ENCODE measurements at places on chromosomes 12 and 14. TPM values are rescaled to one million over a fixed set of nuclear protein-coding genes. Genes with fewer than 3 reads are reported as not detected.

DNA sequence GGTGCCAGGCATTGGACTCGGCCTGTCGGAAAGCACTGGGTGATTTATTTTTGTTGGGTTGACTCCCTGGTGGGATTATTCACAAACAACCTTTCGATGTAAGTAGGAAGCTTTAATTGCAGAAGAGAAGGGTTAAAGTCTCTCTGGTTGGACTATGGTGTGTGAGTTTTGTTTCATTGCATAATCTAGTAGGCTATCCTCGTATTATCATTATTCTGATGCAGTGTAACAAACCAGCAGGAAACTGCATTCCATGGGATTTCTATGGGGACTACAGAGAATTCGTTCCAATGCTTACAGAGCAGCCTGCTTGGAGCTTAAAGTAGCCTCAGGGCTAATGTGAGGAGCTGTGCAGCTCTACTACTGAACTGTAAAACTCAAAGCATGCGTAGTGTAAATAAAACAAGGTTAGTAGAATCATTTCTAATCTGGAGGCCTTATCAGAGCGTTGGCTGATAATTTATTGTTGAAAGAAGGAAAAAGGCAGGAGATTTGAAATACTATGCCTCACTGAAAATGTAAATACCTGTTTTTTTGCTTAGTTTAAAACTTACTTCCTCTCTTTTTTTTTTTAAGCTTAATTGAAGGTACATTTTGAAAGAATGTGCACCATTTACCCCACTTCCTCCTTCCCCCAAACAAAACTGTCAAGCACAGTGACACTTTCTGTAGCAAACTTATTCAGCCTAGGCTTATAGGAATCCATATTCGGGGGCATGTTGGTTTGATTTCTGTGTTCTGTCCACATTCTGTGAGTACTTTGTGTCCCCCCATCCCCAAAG lies 226.7 kb downstream of the NPAS3 start:
- no peak for DNase-seq
- H3K36me3 ChIP-seq, result no peaks in the 10 kb centered on the region
- no peak overlapping the region for H3K4me3 ChIP-seq
- no peak overlapping the region for H3K27ac ChIP-seq

DNA sequence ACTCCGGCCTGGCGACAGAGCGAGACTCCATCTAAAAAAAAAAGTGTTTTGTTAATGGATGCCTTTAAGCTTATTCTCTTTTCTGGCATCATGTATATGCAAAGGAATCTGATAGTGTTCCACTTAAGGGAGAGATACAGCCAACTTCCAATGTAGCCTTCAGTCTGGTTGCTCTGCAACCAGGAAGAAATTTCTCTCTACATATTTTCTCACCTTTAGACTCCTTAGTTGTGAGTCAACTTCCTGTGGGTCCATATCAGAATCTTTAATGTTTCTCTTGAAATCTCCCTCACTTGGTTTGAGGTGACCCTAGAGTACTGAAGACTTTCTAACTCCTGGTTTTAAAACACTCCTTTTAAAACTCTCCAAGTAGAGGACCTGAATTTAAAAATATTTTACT lies 340.4 kb downstream of the SLC6A15 start:
- H3K4me1 ChIP-seq, result no peaks in the 10 kb centered on the region
- H3K4me3 ChIP-seq, result no peak overlapping the region
- no peak overlapping the region for H3K27ac ChIP-seq
- H3K27me3 ChIP-seq, result no peaks in the 10 kb centered on the region

The C12orf50 gene
- not detected for total RNA-seq

- H3K27me3 ChIP-seq, result no peaks in the 10 kb centered on the region
- no peak overlapping the region for H3K4me3 ChIP-seq
- peaks cover 15% of the 10 kb centered on the region for H3K4me1 ChIP-seq
Observed at GRCh38 chr14:71645656-71646055, 286.6 kb upstream of the RGS6 start.

The POTEG gene
- total RNA-seq, result not detected

GRCh38 chr14:63404906-63405305 lies 86.2 kb upstream of the GPHB5 start:
- H3K4me3 ChIP-seq, result no peak overlapping the region
- no peak for DNase-seq
- H3K27ac ChIP-seq, result no peak overlapping the region
- H3K36me3 ChIP-seq, result no peaks in the 10 kb centered on the region
- H3K27me3 ChIP-seq, result no peaks in the 10 kb centered on the region

The GSG1 gene
- 0.46 TPM for total RNA-seq

DNA sequence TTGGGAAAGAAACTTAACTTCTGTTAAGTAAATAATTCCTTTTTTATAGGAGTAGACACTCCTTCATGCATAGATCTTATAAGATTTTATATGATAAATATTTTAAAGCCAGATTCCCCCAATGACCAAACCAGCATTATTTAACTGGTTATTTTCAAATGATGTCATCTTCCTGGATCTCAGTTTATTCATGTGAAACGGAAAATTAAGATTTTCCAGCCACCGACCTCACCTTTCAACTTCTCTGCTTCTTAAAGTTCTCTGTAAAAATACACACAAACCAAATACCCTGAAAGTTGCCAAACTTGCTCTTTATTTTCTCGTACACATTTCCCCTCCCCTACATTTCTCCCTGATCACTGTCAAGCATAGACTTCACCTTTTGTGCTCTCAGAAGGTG lies 364.2 kb downstream of the GALC start:
- no peaks in the 10 kb centered on the region for H3K36me3 ChIP-seq
- peaks cover 13% of the 10 kb centered on the region for H3K4me1 ChIP-seq
- H3K27me3 ChIP-seq, result peaks cover 2% of the 10 kb centered on the region
- no peak for DNase-seq
- peak overlapping the region; percentile 80 for H3K27ac ChIP-seq

DNA sequence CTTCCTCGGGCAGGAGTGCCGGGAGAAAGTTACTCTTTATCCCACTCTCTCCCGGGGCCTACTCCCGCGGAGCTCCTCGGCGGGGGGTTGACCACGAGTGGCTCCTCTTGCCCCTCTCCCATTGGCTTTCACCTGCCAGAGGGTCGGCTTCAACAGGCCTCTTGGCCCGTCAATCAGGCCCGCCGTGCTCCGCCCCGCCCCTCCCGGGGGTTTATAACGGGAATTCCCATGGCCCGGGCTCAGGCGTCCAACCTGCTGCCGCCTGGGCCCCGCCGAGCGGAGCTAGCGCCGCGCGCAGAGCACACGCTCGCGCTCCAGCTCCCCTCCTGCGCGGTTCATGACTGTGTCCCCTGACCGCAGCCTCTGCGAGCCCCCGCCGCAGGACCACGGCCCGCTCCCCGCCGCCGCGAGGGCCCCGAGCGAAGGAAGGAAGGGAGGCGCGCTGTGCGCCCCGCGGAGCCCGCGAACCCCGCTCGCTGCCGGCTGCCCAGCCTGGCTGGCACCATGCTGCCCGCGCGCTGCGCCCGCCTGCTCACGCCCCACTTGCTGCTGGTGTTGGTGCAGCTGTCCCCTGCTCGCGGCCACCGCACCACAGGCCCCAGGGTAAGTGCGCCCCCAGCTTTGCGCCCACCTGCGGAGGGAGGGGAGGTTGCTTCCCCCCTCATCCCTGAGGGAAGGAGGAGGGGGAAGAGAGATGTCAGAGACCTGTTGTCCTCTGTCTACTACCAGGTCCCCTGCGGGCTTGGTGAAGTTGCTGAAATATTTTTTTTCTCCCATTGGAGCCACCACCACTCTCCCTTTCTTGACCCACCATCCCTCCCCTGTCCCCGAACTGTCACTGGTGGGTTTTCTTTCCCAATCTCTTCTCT lies at the start of gene SMOC1:
Gene SMOC1 (plus strand): TSS at position 242 of the 869 bp plus-strand sequence. CDS start 263 bp downstream, at position 505.
- no peaks in the 10 kb centered on the region for H3K36me3 ChIP-seq
- peaks cover 3% of the 10 kb centered on the region for H3K4me1 ChIP-seq
- no peak within 1 kb of the TSS for H3K27ac ChIP-seq
- H3K4me3 ChIP-seq, result peak within 1 kb of the TSS; percentile 72
- H3K27me3 ChIP-seq, result peaks cover 14% of the 10 kb centered on the region

GRCh38 chr14:105124823-105125222 lies 43.8 kb downstream of the JAG2 start:
- peaks cover 15% of the 10 kb centered on the region for H3K36me3 ChIP-seq
- no peak for DNase-seq
- H3K27ac ChIP-seq, result no peak overlapping the region
- H3K27me3 ChIP-seq, result peaks cover 14% of the 10 kb centered on the region

DNA sequence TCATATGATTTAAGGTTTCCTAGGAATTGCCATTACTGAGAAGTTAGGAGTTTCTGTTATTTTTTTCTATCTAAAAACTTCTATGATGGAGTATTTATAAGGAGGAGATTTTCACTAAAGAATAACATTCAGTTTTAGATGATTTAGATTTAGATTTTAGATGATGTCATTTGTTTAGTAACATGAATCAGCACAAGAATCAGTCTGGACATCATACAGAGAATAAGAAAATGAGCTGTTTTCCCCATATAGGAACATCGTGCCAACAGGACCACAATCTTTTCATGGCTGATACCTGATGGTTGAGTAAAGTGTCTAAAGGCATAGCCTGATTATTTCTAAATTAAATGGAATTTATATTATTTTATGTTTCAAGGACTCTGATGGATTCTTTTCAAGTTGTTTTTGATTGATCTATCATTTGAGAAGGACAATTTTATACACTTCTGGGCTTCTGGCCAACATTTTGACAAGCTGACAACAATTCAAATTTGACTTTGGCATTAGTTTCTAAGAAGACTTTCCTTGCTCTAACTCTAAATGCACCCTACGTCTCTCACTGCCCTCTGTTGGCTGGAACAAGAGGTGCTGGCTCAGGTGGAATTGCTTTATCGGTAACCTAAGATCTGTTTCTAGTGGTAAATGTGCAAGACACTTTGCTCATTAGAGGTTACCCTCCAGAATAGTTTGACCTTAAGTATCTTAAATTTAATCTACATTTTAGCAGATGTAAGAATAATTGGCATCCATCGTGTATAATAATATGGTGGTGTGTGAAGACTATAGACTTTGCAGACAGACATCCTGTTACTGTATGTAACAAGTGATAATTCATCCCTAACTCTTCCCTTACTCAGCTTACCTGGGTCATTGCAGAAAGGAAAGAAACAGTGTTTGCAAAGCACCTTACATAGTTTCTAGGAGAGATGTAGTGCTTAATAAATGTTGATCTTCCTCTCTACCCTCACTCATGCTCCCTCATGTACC lies 42.8 kb upstream of the CPSF6 start:
- H3K27me3 ChIP-seq, result peaks cover 5% of the 10 kb centered on the region
- no peak overlapping the region for H3K4me3 ChIP-seq
- H3K4me1 ChIP-seq, result no peaks in the 10 kb centered on the region

GRCh38 chr12:118846416-118846815 lies 134.9 kb upstream of the SRRM4 start:
- peaks cover 9% of the 10 kb centered on the region for H3K4me1 ChIP-seq
- peaks cover 3% of the 10 kb centered on the region for H3K27me3 ChIP-seq
- H3K27ac ChIP-seq, result peak overlapping the region; percentile 70
- no peaks in the 10 kb centered on the region for H3K36me3 ChIP-seq
- DNase-seq, result no peak
- H3K4me3 ChIP-seq, result no peak overlapping the region

- H3K27me3 ChIP-seq, result peaks cover 19% of the 10 kb centered on the region
- H3K36me3 ChIP-seq, result no peaks in the 10 kb centered on the region
- DNase-seq, result peak; percentile 75
- peaks cover 33% of the 10 kb centered on the region for H3K4me1 ChIP-seq
Observed at GRCh38 chr12:49088150-49088931, 6.3 kb downstream of the DHH start.

DNA sequence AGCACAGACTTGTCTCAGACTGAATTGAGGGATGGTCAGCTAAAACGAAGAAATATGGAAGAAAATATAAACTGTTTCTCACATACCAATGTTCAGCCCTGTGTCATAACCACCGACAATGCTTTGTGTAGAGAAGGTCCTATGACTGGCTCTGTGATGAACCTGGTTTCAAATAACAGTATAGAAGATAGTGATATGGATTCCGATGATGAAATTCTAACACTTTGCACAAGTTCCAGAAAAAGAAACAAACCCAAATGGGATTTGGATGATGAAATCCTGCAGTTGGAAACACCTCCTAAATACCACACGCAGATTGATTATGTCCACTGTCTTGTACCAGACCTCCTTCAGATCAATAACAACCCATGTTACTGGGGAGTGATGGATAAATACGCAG lies 7.9 kb upstream of the MAPK1IP1L start:
- no peak overlapping the region for H3K27ac ChIP-seq
- peaks cover 11% of the 10 kb centered on the region for H3K36me3 ChIP-seq
- no peak overlapping the region for H3K4me3 ChIP-seq
- no peaks in the 10 kb centered on the region for H3K4me1 ChIP-seq
- H3K27me3 ChIP-seq, result no peaks in the 10 kb centered on the region
- DNase-seq, result no peak

- peaks cover 7% of the 10 kb centered on the region for H3K36me3 ChIP-seq
- peaks cover 15% of the 10 kb centered on the region for H3K4me1 ChIP-seq
- no peak overlapping the region for H3K27ac ChIP-seq
- H3K4me3 ChIP-seq, result no peak overlapping the region
- no peak for DNase-seq
Observed at GRCh38 chr12:65663648-65664047, 160.6 kb upstream of the HMGA2 start.

The MFAP5 gene
- total RNA-seq, result 0.31 TPM

- no peaks in the 10 kb centered on the region for H3K27me3 ChIP-seq
- no peak overlapping the region for H3K27ac ChIP-seq
- H3K36me3 ChIP-seq, result no peaks in the 10 kb centered on the region
- H3K4me3 ChIP-seq, result no peak overlapping the region
- no peak for DNase-seq
- peaks cover 5% of the 10 kb centered on the region for H3K4me1 ChIP-seq
Observed at GRCh38 chr12:15575671-15576541, 213.3 kb downstream of the EPS8 start.

The DHRS2 gene
- not detected for total RNA-seq

DNA sequence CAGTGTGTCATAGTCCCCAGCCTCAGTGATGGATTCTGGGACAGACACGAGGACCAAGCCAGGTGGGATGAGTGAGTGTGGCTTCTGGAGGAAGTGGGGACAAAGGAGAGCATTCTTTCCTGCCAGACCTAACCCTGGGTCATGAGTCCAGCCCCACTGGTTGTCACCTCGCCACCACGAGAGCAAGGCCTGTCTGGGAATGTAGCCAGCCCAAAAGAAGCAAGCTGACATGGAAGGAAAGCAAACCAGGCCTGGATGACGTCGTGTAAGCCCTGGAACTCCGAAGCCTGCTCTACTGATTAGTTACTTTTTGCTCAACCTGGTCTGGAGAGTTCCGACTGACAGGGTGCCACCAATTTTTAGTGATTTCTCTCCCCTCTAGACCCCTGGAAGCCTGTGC lies 105.9 kb downstream of the SINHCAF start:
- no peak overlapping the region for H3K4me3 ChIP-seq
- no peak overlapping the region for H3K27ac ChIP-seq
- H3K4me1 ChIP-seq, result peaks cover 21% of the 10 kb centered on the region
- peaks cover 17% of the 10 kb centered on the region for H3K27me3 ChIP-seq
- DNase-seq, result no peak

The ERP27 gene
- total RNA-seq, result 0.46 TPM

DNA sequence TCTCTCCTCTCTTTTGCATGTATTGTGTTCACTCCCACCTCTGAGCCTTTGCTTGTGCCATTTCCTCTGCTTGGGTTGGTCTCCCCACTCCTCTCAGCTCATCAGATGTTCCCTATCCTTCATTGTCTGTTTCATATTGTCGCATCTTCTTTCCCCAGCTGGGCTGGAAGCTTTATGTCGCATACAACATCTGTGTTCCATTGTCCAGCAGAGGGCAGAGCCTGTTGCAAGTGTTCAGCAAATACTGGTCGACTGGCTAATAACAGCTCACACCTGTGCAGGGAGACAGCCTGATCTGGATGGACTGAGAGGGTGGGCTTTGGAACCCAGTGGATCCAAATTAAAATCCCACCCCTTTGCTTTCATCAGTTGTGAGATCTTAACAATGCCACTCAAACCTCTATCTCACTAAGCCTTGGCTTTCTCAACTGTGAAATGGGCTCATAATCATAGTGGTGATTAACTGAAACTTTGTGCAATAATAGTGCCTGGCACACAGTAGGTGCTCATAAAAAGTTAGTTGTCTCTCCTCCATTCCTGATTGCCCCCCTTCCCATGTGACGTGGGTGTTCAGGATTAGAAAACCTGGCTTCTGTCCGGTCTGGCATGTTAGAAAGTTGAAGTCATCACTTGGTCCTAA lies 75.8 kb downstream of the RIN3 start:
- H3K27me3 ChIP-seq, result peaks cover 2% of the 10 kb centered on the region
- DNase-seq, result no peak
- no peak overlapping the region for H3K4me3 ChIP-seq
